ENCODE measurements at places on chromosomes 3 and 15.

DNA sequence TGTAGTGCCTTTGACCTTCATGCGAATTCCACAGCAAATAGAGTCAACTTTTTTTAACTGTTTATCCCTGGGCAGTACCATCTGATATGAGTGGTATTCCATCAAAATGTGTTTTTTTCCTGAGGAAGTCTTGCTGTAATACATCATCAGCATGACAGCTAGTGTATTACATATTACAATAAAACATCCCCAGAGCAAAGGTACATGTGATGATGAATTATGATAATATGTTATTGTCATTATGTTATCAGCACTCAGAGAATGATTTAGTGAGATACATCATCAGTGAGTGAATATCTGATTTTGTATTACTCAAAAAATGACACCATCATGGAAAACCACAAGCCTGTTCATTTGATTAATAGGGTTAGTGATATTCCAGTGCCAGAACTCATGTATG, 69.7 kb upstream of the ARL6 start:
- no peak for DNase-seq

GRCh38 chr15:48966595-48967301, 3.0 kb upstream of the SHC4 start:
- DNase-seq: no peak

DNA sequence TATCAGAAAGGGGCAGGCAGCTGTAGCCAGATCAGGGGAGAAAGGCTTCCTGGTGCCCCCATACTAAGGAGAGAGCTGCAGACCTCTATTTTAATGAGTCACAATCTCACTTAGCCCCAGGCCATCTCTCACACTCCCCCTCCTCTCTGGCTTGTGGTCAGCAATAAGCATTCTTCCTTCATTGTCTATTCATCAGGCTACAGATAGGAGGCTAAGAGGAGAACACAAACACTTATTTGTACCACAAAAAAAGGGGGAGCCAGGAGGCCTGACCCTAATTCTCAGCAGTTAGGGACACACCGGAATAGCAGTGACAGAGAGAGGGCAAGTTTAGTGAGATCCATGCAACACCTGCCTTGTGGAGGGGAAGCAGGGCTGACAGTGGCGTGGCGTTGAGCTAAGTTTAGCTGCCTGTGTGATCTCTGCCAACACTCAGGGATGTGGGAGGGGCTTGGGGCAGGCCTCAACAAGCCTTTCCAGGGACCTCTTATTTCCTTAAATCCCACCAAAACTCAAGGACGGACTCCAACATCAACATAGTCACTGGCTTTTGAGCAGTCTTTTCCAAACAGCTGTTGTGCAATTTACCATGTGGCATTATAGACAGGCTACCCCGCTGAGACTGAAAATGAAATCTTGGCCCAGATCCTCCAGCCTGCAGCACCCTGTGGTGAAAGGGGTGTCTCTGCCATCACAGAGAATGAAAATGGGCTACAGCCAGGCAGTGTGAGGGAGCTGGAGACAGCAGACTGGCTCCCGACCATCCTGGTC, 191.9 kb upstream of the TSC22D2 start:
- DNase-seq: no peak

DNA sequence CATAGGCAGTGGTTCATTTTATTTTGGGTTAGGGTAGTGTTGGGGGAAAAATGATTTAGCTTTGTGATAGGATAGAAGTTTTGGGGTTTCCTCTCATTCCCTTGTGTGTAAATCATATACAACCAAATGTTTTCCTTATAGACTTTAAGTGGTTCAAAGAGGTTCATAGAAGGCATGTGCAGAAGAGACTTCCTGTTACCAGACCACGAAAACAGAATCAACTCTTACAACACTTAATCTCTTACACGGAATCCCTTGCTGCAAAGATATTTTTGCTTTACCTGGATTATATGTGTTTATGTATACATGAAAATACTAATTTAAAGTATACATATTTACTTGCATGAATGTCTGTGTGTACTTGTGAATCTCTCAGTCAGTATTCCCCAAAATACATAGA, 2.9 kb downstream of the TMOD2 start:
- DNase-seq: no peak

- DNase-seq: no peak
Observed at GRCh38 chr15:80020731-80021130, 38.7 kb upstream of the ZFAND6 start.

GRCh38 chr3:3447641-3448040, 268.1 kb upstream of the CRBN start:
- no peak for DNase-seq

- DNase-seq: no peak
Observed at GRCh38 chr3:69033470-69033869, 18.7 kb downstream of the TMF1 start.

GRCh38 chr3:127990051-127990450, 62.2 kb upstream of the SEC61A1 start:
- DNase-seq: no peak

- no peak for DNase-seq
Observed at GRCh38 chr15:27681038-27681437, 418.1 kb downstream of the OCA2 start.

DNA sequence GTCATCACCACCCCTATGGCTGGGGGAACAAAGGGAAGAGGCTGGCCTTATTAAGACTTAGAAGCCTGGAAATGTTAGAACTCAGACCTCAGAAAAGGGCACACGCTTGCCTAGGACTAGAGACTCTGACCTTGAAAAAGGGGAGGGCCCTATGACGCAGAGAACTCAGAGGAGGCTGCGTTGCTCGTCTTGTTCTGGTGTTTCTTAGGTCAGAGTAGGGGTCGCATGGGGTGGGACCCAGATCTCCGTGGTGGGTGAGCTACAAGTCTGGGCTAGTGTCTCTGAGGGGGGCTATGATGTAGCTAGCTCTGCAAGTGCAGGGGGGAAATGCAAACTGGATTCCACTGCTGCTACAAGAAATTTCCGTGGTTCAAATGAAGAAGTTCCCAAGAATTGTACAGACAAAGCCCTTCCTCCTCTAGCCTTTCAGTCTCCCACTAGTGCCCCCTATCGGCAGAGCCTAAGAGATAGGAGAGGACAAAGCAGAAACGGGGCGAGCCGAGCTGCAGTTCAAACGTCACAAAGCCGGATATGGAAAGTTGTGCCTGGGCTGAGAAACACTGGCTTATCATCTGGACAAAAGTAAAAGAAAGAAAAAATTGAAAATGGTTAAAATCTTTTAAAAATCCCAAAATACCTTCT, 392.9 kb upstream of the ROBO2 start:
- DNase-seq: no peak

GRCh38 chr3:171255236-171255806, 204.9 kb downstream of the TNIK start:
- peak; percentile 36 for DNase-seq

DNA sequence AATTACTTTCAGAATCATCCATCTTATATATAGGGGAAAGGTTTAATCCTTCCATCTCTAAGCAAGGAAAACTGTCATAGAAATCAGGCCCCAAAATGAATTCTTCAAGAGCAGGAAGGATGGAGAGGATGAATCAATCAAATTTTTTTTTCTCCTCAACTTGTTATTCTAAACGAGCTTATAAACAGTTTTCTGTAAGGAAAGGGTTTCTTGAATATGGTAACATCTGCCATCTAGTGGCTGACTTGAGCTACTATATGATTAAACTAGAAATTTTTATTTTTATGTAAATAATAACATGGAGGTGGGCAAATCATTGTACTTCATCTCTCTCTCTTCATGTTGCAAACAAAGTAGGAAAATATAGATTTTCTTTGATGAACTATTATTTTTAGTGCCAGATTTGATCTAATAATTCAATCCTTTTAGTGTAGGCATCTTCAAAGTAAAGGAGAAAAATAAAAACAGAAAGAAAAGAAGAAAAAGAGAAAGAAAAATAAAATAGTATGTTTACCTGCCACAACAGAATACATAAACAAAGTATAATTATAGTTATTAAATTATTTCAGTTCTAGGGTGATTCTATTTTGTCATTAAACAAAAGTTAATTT, 146.6 kb downstream of the SERPINI1 start:
- no peak for DNase-seq
